ENCODE measurements at places on chromosomes 2 and 18.

GRCh38 chr2:28325567-28326468, 66.8 kb upstream of the FOSL2 start:
- DNase-seq, result no peak

DNA sequence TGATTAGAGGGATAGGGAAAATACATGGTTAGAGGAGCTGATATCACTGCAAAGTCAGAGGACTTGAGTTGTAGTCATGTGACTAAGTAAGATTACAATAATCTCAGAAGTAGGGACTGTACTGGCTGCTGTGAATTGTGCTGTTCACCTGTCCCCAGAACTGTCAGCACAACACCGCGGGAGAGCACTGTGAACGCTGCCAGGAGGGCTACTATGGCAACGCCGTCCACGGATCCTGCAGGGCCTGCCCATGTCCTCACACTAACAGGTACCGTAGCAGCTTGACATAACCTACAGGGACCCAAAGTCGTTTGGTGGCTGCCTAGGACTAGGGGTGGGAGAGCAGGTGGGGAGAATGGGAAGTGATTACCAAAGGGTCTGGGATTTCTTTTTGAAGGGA, 132.8 kb upstream of the TTC39C start:
- DNase-seq, result no peak

GRCh38 chr18:74233933-74234325, 57.8 kb downstream of the CYB5A start:
- no peak for DNase-seq

GRCh38 chr2:236793023-236794011, 223.7 kb downstream of the ACKR3 start:
- DNase-seq, result no peak

Data from neural crest cell (in vitro differentiated cells).